Skin of body (tissue), 3 donors: ENCODE measurements at places on chromosomes 11 and 22. TPM values are rescaled to one million over a fixed set of nuclear protein-coding genes. Genes with fewer than 3 reads are reported as not detected.

Gene GGTLC3
- not detected for total RNA-seq

Gene RAB36
- 2.3 TPM for total RNA-seq

Gene NPAS4
- 2.7 TPM for total RNA-seq

Gene IL17REL
- total RNA-seq = not detected

Gene ACRV1
- total RNA-seq = not detected

Gene ASPHD2
- 0.89 TPM for total RNA-seq

Gene CATSPER1
- 0.10 TPM for total RNA-seq

Gene GGT5
- total RNA-seq = 2.6 TPM

Gene UCP2
- total RNA-seq = 22.9 TPM

Gene NPTXR
- 2.5 TPM for total RNA-seq

Gene TANGO2
- total RNA-seq = 15.5 TPM

Gene SLC6A5
- total RNA-seq = not detected

Gene KCNJ1
- total RNA-seq = 0.10 TPM

Gene CTR9
- total RNA-seq = 32.8 TPM

Gene GAB4
- total RNA-seq = not detected
